ENCODE measurements at places on chromosomes 6 and 20. TPM values are rescaled to one million over a fixed set of nuclear protein-coding genes. Genes with fewer than 3 reads are reported as not detected.

Gene IRF4
- 3.4 TPM for polyA plus RNA-seq

Gene TNNC2
- polyA plus RNA-seq = 0.36 TPM

Gene OR12D3
- polyA plus RNA-seq = not detected

Gene SLC35D3
- not detected for polyA plus RNA-seq

Gene SCRT2
- polyA plus RNA-seq = not detected

Gene HLA-DRB5
- polyA plus RNA-seq = 3.2 TPM

Gene GABRR1
- not detected for polyA plus RNA-seq

Gene PSMB9
- polyA plus RNA-seq = 597 TPM

- H3K36me3 ChIP-seq = no peaks in the 10 kb centered on the region
- no peak overlapping the region for H3K4me3 ChIP-seq
- DNase-seq = no peak
- peaks cover 8% of the 10 kb centered on the region for H3K4me1 ChIP-seq
- H3K27me3 ChIP-seq = no peaks in the 10 kb centered on the region
- H3K27ac ChIP-seq = no peak overlapping the region
Observed at GRCh38 chr6:129497481-129498441, 212.2 kb downstream of the ARHGAP18 start.

- no peaks in the 10 kb centered on the region for H3K4me1 ChIP-seq
- no peaks in the 10 kb centered on the region for H3K36me3 ChIP-seq
- H3K27ac ChIP-seq = no peak overlapping the region
- H3K27me3 ChIP-seq = no peaks in the 10 kb centered on the region
- no peak overlapping the region for H3K4me3 ChIP-seq
Observed at GRCh38 chr20:23230766-23231385, 119.7 kb upstream of the NXT1 start.

DNA sequence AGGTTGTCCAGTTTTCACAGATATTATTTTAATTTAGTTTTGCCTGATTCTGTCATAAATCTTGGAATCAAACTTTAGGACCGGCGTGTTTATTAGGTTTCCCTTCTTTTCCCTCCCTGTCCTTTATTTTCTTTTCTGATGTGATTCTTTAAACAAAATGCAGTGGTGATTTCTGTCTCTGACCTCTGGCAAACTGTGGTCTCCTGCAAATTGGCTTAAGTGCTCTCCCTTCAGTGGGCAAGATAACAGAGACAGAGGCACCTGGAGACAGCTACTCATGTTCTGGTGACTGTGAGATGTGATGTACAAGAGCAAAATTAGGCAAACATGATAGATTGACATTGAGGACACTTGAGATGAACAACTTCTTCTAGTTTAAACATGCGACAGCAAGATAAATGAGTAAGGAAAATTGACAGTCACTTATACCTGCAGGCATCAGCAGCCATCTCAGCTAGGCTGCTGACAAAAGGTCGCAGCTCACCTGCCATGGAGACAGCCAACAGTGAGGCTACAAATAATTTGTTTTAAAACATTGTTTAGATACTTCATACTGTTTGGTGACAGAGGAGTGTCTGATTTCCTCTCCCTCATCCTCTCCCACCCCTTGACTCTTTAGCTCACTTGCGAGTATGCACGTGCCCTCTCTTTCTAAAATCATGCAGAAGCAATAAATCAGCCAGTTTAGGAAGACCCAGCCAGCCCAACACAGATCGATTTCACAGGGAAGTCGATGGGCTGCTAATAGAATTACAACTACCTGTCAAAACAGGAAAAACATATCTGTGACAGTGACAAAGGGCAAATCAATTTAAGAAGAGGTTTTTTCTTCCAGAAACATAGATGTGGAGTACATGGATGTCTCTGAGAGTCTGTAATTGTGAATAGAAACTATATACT lies 63.4 kb upstream of the MAP3K7 start:
- no peak overlapping the region for H3K27ac ChIP-seq
- H3K4me3 ChIP-seq = no peak overlapping the region
- no peaks in the 10 kb centered on the region for H3K4me1 ChIP-seq
- DNase-seq = no peak
- no peaks in the 10 kb centered on the region for H3K27me3 ChIP-seq

DNA sequence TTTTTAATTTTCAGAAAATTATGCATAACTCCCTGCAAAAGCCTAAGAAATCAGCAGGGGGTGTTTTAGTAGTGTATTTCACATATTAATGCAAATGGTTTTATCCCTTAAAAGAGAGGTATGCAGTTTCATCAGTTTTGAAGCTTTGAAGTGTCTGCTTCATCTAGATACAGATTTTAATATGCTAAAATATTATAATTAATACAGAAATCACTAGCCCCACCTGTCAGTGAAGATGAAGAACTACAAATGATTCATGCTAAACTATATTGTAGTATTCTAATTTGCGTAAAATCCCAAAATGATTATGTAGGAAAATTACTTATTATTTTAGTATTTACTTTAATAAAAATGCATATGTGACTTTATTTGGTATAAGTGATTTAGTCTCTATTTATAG lies 2.9 kb upstream of the TFB1M start:
- no peak overlapping the region for H3K27ac ChIP-seq
- DNase-seq = no peak
- no peak overlapping the region for H3K4me3 ChIP-seq
- H3K4me1 ChIP-seq = peaks cover 16% of the 10 kb centered on the region

GRCh38 chr6:110563711-110564110 lies 87.3 kb upstream of the SLC22A16 start:
- H3K4me3 ChIP-seq = no peak overlapping the region
- no peak overlapping the region for H3K27ac ChIP-seq
- DNase-seq = no peak

DNA sequence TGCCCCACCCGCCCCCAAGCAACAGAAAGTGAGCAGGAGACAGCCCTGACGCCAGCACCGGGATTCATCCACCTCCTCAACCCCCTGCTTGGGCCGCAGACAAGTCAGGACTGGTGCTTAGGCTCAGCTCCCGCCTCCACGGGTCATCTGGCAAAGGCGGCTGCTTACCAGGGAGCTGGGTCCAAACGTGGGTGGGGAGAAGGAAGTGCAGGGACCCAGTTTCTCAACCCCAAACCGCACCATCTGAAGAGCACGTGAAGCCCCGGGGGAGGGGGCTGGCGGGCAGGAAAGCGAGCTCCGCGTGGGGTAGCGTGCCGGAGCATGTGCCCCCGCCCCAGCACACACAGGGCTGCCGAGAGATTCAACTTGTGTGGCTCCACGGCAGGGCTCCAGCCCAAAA lies 87.2 kb downstream of the BMP7 start:
- no peaks in the 10 kb centered on the region for H3K36me3 ChIP-seq
- H3K27me3 ChIP-seq = no peaks in the 10 kb centered on the region
- DNase-seq = no peak
- no peaks in the 10 kb centered on the region for H3K4me1 ChIP-seq

DNA sequence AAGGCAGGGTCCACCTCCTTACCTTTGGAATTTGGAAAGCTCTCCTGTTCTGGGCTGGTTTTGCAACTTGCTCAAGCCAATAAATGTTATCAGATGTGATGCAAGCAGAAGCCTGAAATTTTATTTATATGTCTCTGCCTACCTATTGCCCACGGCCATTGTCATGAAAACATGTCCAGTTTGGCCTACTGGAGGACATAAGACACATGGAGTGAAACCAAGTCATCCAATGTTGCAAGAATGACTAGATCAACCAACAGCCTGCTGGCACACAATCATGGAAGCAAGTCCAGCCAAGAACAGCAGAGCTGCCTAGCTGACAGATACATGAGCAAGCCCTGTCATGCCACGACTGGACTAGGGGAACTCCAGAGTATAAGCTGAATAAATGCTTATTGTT lies 56.7 kb upstream of the IRAK1BP1 start:
- H3K36me3 ChIP-seq = no peaks in the 10 kb centered on the region
- no peak overlapping the region for H3K27ac ChIP-seq
- H3K27me3 ChIP-seq = no peaks in the 10 kb centered on the region

- DNase-seq = no peak
- no peaks in the 10 kb centered on the region for H3K36me3 ChIP-seq
- H3K4me3 ChIP-seq = no peak overlapping the region
- no peaks in the 10 kb centered on the region for H3K4me1 ChIP-seq
Observed at GRCh38 chr6:72916298-72916697, 294.4 kb downstream of the KCNQ5 start.

DNA sequence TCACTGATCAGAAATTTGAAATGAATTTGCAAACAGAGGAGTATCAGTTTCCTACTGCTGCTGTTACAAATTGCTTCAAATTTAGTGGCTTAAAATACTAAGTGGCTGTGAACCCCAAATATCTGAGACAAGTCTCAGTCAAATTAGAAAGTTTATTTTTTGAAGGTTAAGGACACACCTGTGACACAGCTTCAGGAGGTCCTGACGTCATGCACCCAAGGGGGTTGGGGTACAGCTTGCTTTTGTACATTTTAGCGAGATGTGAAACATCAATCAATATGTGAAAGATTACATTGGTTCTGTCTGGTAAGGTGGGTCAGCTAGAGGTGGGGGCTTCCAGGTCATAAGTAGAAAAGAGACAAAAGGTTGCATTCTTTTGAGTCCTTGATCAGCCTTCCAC lies 21.4 kb upstream of the ZFP64 start:
- no peaks in the 10 kb centered on the region for H3K27me3 ChIP-seq
- no peak overlapping the region for H3K27ac ChIP-seq
- no peak for DNase-seq
- H3K36me3 ChIP-seq = no peaks in the 10 kb centered on the region
- H3K4me3 ChIP-seq = no peak overlapping the region

- H3K4me1 ChIP-seq = peaks cover 83% of the 10 kb centered on the region
- no peak overlapping the region for H3K4me3 ChIP-seq
- no peak for DNase-seq
- no peaks in the 10 kb centered on the region for H3K36me3 ChIP-seq
- no peak overlapping the region for H3K27ac ChIP-seq
Observed at GRCh38 chr20:43955750-43956191, 41.1 kb downstream of the TOX2 start.

DNA sequence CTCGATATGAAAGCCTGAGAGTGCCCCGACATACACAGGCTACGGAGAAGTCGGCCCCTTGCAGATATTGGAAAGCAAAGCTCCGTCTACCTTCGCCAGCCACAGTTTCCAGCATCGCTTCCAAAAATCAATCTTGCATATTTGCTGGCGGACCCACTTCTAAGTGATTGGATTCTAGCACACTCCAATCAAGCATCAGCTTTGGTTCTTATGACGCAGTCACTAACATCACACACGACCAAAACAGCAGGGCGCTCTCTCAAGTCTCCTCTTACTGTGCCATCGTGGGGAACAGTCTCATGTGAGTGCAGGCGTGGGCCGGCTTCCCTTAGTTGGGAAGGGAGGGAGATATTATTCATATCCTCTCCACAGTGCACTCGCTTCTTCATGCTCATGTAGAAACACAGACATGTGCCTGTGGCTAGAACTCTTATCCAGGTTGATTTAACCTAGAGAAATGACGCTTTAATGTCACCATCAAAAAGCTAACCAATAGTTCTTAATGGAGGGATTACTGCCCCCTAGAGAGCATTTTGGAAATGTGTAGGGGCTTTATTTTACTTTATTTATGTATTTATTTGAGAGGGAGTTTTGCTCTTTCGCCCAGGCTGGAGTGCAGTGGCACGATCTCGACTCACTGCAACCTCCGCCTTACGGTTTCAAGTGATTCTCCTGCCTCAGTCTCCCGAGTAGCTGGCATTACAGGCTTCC lies 229.8 kb downstream of the SOD2 start:
- no peak overlapping the region for H3K27ac ChIP-seq
- no peak for DNase-seq
- no peaks in the 10 kb centered on the region for H3K27me3 ChIP-seq
- H3K4me1 ChIP-seq = no peaks in the 10 kb centered on the region
- no peaks in the 10 kb centered on the region for H3K36me3 ChIP-seq

GRCh38 chr6:41449399-41450245 lies 96.6 kb upstream of the FOXP4 start:
- H3K4me1 ChIP-seq = no peaks in the 10 kb centered on the region
- no peaks in the 10 kb centered on the region for H3K36me3 ChIP-seq
- DNase-seq = no peak
- peaks cover 11% of the 10 kb centered on the region for H3K27me3 ChIP-seq
- H3K4me3 ChIP-seq = no peak overlapping the region

- no peaks in the 10 kb centered on the region for H3K4me1 ChIP-seq
- no peaks in the 10 kb centered on the region for H3K36me3 ChIP-seq
- no peaks in the 10 kb centered on the region for H3K27me3 ChIP-seq
- H3K27ac ChIP-seq = no peak overlapping the region
- H3K4me3 ChIP-seq = no peak overlapping the region
Observed at GRCh38 chr6:168778201-168778600, 337.2 kb downstream of the SMOC2 start.

DNA sequence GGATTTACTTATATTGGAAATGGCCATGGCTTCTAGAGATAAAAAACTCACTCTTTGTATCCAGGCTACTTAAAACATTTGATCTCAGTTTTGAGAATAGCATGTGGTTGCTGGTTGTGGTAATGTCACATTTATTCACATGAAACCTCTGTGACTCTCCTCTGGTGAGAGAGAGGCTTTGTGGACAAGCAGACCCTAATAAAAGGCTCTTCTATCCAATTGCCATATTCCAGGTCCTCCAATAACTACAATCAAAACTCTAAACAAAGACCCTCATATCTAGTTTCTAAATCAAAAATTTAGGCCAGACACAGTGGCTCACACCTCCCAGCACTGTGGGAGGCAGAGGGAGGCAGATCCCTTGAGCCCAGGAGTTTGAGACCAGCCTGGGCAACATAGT lies 176.3 kb upstream of the LAMP5 start:
- no peak overlapping the region for H3K4me3 ChIP-seq
- H3K4me1 ChIP-seq = no peaks in the 10 kb centered on the region
- DNase-seq = no peak
- H3K27ac ChIP-seq = no peak overlapping the region

DNA sequence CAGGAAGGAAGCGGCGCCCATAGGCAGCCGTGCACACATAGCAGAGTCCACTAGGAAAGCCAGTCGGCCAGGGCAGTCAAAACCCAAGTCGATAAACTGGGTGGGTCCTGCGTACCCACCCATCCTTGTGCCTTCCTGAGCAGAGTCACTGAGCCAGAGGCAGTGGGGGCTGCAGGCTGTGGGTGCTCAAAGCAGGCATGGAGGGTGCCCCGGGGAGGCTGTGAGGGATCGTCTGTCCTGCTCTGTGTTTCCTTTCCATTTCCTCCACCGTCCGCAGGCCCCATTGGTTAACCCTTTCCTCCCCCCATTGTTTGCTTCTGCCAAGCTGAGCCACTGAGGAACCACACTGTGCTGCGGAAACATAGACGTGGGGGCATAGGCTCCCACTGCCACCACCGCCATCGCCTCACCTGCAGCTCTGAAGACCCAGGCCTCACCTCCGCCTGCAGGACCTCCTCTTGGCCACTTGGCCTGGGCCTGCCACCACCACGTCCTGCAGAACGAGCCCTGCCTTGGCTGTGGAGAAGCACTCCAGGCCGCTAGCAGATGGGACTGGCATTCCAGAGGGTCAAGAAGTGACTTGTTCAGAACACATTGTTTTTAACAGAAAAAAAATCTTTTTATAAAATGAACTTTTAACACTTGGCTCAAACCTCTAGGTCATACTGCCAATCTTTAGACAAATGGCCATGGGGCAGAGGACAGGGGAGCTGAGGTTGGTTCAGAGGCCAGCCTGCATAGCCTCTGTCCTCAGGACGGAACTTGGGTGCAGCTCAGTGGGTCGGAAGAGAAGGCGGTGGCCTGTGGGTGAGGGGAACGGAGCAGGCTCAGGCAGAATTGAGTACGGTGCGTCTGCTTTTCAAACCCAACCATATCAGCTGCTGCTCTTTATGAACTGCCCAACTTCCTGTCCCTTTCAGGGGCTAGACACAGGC lies 52.6 kb downstream of the TCP11 start:
- no peak overlapping the region for H3K27ac ChIP-seq
- no peaks in the 10 kb centered on the region for H3K27me3 ChIP-seq
- H3K36me3 ChIP-seq = no peaks in the 10 kb centered on the region
- no peak overlapping the region for H3K4me3 ChIP-seq
- no peaks in the 10 kb centered on the region for H3K4me1 ChIP-seq
- DNase-seq = no peak
